ENCODE measurements at places on chromosomes 5 and 9.

DNA sequence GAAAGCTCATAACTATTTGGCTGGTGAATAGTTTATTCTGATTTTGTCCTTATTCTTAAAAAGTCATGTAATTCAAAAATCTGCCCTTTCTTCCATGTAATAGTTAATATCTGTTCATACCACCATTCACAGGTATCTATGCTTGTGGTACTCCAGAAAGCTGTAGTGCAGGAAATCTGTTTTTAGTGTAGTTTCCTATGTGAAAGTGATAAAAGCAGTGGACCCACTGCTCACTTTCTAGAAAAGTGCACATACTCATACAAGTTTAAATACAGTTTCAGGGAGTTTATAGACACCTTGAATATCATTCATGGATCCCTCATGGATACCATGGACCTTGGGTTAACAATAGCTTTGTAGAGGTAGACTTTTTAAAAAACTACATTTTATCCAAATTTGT, 20.2 kb downstream of the PBX3 start:
- no peak for DNase-seq

- DNase-seq, result no peak
Observed at GRCh38 chr5:97355775-97356174, 172.7 kb upstream of the RIOK2 start.

- no peak for DNase-seq
Observed at GRCh38 chr5:180207593-180207992, 1.4 kb downstream of the RASGEF1C start.

- no peak for DNase-seq
Observed at GRCh38 chr5:17928581-17928981, 294.3 kb downstream of the TAF11L14 start.

- DNase-seq, result no peak
Observed at GRCh38 chr9:5951686-5952211, 61.1 kb downstream of the MLANA start.

Measured in erythroblast (primary cell).